ENCODE measurements at places on chromosomes 5 and 9.
A peak's percentile ranks its signal among the peaks of the same experiment; 100 is the strongest.

- no peak for DNase-seq
Measured at GRCh38 chr5:155193029-155193428, 179.5 kb downstream of the KIF4B start.

DNA sequence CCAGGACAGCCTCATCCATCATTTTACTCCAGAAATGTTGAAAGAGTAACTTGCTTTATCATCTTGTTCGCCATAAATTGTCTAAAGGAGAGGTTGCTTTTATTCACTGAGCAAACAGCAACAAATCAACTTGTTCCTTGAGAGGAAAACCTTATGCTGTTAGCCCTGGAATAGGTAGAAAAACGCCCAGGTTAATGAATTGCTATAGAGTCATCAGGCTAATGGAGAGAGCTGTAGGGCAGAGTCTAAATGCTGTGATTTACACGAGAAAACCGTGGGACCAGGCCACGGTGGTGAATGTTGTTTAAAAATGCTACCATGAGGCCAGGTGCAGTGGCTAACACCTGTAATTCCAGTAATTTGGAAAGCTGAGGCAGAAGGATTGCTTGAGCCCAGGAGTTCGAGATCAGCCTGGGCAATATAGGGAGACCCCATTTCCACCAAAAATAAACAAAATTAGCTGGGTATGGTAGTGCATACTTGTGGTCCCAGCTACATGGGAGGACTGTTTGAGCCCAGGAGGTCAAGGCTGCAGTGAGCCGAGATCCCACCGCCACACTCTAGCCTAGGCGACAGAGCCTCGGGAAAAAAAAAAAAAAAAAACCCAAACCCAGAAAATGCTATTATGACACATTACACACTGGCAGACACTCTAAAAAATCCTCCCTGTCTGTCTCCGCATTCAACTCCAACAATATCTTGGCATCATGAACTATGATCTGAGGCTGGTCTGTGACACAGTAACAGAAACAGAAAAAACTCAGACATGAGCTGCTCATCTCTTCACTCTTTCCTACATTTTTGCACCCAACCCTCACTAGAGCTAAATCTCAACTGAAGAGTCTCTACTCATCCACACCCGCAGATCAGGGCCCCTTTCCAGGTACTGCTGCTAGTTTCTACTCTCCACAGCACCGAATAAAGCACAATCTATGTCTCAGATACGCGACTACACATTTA, 118.6 kb upstream of the RETREG1 start:
- no peak for DNase-seq

- no peak for DNase-seq
Measured at GRCh38 chr5:102600964-102601363, 102.2 kb upstream of the SLCO6A1 start.

DNA sequence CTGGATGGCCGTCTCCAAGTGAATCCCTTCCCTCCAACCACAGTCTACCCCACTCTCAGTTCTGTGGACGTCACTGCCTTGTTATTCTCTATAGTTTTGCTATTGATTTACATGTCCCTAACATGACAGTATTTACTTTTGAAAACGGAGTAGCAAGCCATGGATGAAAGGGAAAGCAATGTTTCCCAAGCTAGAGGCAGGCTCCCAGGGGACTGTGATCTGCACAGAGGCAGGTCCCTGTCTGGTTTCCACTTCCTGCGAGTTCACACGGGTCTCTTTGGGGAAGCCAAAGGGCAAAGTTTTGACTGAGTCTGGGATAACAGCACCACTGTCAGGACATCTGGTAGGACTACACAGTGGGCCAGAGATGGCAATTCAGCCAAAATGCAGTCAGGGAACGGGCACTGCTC, 12.7 kb downstream of the C9orf153 start:
- no peak for DNase-seq

GRCh38 chr5:533955-534742, 9.9 kb upstream of the SLC9A3 start:
- DNase-seq, result no peak

- DNase-seq, result peak; percentile 76
Measured at GRCh38 chr9:98118640-98119601, at the start of gene TRIM14. TSS of gene TRIM14 (minus strand) at chr9:98119222. CDS start at chr9:98119188, 34 bp downstream.

- DNase-seq, result no peak
Measured at GRCh38 chr5:168843277-168844015, 264.3 kb upstream of the PANK3 start.

- no peak for DNase-seq
Measured at GRCh38 chr5:120808606-120809005, 344.5 kb downstream of the PRR16 start.

DNA sequence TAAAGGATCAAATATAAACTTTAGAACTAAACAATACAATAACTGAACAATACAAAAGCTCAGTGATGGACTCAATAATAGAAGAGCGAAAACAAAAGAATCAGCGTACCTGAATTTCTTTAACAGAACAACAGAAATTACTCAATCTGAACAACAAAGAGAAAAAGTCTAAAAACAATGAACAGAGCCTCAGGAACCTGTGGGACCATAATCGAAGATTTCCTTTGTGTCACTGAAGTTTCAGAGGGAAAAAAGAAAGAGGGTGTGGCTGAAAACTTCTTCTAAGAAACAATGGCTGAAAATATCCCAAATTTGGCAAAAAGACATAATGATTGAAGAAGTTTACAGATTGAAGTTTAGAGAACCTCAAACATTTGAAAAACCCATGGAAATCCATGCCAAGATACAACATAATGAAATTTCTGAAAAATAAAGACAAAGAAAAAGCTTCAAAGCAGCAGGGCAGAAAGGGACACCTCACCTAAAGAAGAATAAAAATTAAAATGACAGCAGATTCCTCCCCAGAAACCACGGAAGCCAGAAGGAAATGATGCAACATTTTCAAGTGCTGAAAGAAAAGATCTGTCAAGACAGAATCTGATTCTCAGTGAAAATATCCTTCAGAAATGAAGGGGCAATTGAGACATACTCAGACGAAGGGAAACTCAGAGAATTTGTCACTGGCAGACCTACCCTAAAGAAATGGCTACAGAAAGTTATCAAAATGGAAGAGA, 288.8 kb downstream of the ARL15 start:
- DNase-seq, result no peak

Measured in stimulated activated naive CD8-positive, alpha-beta T cell treated with anti-CD3 and anti-CD28 coated beads, Interleukin-15, Interleukin-2, amounts not matched to agents 100 U/mL and 50 U/mL, for 24 hours (primary cell).